NCI-H524 treated with DMSO at 0.1 percent for 48 hours (cell line): ENCODE measurements at places on chromosomes 5 and 9.

GRCh38 chr9:131346559-131346958 lies 47.3 kb upstream of the PRRC2B start:
- DNase-seq: no peak

- no peak for DNase-seq
These were observed 28.3 kb downstream of the LRRC70 start for GRCh38 chr5:62606878-62607277.

- DNase-seq: no peak
These were observed 89.3 kb downstream of the MACIR start for GRCh38 chr5:103347716-103348423.

DNA sequence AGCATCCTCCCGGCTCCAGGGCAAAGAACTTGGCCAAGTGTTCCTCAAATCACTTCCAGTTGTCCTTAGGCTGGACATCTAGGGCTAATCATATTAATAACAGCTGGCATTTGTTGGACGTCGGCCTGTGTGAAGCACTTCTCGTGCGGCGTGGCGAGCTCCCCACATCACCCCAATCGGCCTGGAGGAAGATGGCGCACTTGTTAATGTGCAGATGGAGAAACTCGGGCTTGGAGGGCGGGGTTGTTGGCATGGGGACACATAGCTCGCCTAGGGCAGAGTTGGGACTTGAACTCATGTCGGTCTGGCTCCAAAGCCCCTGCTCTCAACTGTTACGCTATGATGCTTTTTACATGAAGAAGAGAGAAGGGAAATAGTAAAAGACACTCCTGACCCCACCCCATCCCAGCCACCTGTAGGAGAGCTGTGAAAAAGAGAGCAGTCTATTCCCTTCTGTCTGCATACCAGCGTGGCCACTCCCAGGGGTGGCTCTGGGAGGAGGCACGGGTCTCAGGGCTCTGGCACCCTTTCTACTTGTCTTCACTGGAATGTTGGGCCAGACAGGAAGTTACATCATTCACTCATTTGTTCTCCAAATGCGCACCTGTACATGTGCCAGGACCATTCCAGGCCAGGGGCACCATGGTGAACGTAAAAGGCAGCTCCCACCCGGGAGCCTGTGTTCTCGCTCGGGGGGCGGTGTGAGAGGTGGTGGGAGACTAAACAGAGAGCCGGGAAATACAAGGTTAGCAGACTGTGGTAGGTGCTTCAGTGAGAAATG lies 12.8 kb upstream of the NUP214 start:
- DNase-seq: no peak

GRCh38 chr9:135169709-135170226 lies 82.3 kb downstream of the OLFM1 start:
- DNase-seq: no peak

GRCh38 chr5:85952680-85953079 lies 665.1 kb upstream of the COX7C start:
- DNase-seq: no peak

DNA sequence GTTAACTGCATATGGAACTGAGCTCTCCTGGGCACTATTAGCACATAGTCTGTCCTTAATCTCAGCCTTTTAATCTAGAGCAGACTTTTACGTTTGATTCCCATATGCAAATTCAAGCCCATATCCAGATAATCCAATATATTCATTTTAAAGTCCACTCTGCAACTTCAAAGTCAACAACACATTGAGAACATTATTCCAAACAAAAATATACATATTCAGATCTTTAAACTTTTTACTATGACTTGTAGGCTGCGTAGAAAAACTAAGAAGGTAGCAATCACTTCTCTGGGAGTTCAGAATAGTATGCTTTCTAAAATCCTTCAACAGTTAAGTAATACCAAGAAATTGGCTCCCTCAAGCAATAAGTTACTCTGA lies 499.4 kb downstream of the SPATA31D1 start:
- DNase-seq: no peak

DNA sequence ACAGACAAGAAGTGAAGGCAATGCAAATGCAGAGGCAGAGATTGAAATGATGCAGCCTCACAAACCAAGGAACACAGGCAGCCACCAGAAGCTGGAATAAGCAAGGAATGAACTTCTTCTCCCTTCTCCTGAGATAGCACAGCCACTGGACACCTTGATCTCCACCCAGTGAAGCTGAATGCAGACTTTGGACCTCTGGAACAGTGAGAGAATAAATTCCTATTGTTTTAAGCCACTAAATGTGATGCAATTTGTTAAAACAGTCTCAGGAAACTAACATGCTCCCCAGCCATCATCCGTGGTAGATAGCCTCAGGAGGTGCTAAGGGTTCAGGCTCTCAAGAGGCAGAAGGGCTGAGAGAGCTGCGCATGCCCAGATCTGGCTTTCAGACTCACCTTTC lies 512.2 kb upstream of the ZNF608 start:
- no peak for DNase-seq

- DNase-seq: no peak
These were observed 16.1 kb downstream of the PTPDC1 start for GRCh38 chr9:94100152-94100879.

DNA sequence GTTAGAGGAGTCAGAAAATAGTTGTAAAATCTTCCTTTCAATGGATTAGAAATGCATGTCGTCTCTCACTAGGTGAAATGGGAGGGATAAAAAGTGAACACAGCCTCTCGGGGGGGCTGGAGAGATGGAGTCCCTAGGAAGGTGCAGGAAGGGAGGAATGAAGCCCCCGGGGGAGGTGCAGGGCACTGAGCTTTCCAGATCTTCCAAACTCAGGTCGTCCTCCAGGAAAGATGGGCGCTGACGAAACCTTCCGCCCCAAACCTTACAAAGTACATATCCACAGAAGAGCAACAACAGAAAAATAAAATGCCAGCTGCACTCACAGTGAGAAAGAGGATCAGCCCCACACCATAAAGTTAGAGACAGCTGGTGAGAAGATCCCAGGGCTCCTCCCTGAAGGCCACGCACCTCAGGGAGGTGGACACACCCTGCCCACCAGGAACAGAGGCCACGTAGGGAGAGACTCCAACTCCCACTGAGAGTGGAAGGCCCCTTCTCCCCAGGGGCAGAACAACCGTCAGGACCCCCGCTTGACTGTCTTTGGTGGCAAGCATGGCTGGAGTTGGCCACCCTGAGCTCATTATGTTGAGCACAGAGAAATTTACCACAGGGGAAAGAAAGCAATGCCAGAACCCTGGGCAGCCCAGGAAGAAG lies 174.3 kb downstream of the AUH start:
- no peak for DNase-seq

DNA sequence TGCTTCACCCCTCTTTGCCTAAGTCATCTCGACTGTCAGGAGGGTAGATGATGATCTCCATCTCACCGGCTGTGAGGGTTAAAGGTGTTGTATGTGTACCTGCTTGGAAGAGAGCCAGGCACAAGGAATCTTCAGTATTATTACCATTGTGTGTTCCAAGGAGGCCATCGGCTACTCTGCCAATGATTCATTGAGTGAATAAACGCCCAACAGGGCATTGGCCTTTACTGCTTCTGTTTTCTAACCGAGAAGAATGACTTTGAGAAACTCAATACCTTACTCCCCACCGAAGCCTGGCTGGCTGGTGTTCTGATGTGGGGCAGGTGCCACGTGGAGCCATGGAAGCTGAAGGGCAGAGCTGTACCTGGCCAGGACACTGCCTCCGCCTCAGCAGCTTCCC lies 228.8 kb downstream of the SNX18 start:
- no peak for DNase-seq

- no peak for DNase-seq
These were observed 6.8 kb upstream of the CEP120 start for GRCh38 chr5:123429993-123430392.

- DNase-seq: no peak
These were observed 4.1 kb upstream of the IARS1 start for GRCh38 chr9:92297611-92298010.

DNA sequence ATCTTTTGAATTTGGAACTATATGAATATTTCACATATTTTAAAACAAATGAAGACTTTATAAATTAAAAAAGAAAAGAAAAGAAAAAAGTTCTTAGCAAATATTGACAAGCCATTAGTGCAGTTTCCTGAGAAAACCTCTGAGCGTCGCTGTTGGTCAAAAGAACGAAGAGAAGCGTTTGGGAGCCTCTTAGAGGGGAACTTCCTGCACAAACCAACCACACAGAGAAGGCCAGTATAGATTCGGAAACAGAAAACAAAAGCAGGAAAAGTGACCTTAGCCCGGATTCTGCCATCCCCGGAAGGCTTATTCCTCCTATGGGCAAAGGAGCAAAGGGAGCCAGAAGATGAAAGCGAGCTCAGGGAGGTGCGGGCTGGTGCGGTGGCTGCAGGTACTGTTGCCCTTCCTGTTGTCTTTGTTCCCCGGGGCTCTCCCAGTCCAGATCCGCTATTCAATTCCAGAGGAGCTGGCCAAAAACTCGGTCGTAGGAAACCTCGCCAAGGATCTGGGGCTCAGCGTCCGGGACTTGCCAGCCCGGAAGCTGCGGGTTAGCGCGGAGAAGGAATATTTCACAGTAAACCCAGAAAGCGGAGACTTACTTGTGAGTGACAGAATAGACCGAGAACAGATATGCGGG lies at the start of gene PCDHGB2:
Gene PCDHGB2, plus strand, starts transcription at position 205 of the 637 bp plus-strand sequence. Its CDS starts 142 bp downstream, at position 347.
- DNase-seq: no peak

GRCh38 chr9:72952381-72952690 lies 517 bp downstream of the ALDH1A1 start:
- DNase-seq: no peak

GRCh38 chr5:79030663-79031484 lies 38.6 kb downstream of the DMGDH start:
- no peak for DNase-seq

DNA sequence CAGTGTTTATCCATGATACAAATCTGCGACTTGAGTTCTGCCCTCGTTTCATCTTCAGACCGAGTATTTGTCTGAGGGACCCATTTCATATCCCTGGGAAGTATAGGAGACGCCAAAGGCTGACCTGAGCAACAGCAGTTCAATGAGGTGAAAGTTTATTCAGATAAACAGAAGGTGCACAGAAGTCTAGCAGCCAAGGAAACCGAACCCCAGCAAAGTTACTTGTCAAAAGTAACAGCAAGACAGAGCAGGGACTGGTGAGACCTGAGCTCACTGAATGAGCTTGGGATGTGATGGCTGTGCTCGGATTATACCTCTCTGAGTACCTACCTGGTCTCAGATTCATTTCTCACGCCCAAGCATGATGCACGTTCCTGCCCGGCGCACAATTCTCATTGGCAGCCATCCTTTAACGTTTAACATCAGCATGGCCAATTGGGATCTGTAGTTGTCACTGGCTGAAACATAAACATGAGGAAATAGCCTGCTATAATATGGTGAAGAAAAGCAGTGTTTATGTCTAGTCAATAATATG lies 599 bp downstream of the LYRM7 start:
- no peak for DNase-seq

DNA sequence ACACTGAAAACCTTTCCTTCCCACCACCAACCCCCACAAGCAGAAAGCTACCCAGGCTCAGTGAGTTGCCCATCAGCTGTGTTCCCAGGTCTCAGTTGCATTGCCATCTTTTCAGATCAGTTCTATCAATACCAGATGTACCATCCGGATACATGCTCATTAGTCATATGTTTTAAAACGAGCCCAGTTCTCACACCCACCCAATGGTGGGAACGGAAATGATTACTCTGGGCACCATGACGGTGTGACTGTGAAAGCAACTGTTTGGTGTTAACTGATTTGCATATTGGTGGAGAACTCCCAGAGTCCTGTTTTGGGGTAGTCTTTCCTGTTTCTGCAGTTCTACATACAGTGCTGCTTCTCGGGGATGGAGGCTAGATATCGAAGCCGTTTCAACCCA lies 212.3 kb downstream of the TRIM36 start:
- DNase-seq: no peak

GRCh38 chr9:109787735-109788134 lies 7.7 kb downstream of the PALM2AKAP2 start:
- no peak for DNase-seq

DNA sequence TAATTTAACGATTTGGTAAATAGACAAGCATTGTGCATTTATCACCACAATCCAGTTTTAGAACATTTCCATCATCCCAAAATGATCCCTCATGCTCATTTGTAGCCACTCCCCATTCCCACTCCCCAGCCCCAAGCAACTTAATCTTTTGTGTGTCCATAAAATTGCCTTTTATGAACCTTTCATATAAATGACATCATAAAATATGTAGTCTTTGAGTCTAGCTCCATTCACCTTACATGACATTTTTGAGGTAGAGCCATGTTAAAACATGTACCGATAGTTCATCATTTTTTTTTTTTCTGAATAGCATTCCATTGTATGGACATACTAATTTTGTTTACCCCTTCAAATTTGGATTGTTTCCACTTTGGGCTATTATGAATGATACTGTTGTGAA lies 70.5 kb downstream of the C9orf85 start:
- no peak for DNase-seq
